T-helper 9 cell (primary cell): ENCODE measurements at places on chromosomes 1 and 21.

GRCh38 chr1:61358770-61359455 lies 276.6 kb downstream of the NFIA start:
- DNase-seq: no peak

GRCh38 chr1:208136459-208137182 lies 107.6 kb downstream of the PLXNA2 start:
- DNase-seq: no peak

DNA sequence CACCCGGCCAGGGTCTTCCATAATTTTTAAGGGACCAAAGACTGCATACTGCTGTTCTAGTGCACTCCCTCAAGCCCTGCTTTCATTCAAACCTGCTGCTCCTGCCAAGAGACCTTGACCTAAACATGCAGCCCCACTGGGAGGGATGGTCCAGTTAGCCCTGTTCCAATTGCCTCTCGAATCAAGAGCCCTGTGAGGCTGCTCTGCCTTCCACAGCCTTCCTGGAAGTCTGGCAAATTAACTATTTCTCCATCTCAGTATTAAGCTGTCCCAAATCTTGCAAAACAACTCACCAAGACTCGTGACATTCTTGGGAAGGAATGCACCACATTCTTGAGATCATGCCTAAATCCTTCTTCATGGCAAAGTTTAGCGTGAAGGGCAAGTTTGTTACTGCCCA lies 231.3 kb downstream of the C1orf94 start:
- no peak for DNase-seq

- DNase-seq: no peak
These were observed 3.2 kb downstream of the DMBX1 start for GRCh38 chr1:46492871-46493270.

DNA sequence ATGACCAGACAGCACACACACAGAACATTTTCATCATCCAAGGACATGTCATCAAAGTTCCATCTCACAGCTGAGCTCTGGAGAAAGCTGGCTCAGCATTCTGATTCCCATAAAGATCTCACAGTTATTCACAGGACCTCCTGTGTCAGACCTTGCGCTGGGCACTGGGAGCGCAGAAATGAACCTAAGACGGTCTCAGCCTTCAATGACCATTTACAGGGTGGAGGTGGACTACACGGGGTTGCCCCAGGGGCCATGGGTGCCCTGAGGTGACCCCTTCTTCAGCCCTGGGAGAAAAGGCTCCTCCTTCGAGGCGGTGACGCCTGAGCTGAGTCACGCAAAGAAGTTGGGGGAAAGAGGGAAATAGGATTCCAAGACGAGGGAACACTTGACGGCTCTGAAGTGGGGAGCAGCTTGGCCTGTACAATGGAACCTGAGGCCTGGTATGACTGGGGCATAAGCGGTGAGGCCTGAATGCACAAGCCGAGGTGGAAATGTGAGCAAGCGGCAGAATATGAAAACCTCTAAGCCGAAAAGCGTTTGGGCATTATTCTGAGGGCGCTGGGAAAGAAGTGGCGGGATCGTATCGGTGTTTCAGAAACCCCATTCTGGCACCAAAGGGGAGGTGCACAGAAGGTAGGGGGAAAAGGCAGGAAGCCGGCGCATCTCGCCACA lies 797 bp downstream of the CC2D1B start:
- DNase-seq: no peak

DNA sequence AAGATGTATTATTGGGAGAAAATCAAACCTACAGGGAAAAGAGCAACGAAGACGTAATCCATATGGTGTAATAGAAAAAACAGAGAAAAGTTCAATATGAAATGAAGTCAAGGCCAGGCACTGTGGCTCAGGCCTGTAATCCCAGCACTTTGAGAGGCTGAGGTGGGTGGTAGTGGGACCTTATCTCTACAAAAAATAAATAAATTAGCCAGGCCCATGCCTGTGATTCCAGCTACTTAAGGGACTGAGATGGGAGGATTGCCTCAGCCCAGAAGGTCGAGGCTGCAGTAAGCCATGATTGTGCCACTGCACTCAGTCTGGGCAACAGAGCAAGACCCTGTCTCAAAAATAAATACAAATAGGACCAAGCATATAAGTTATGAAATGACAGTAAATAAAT lies 11.4 kb downstream of the DESI2 start:
- no peak for DNase-seq

DNA sequence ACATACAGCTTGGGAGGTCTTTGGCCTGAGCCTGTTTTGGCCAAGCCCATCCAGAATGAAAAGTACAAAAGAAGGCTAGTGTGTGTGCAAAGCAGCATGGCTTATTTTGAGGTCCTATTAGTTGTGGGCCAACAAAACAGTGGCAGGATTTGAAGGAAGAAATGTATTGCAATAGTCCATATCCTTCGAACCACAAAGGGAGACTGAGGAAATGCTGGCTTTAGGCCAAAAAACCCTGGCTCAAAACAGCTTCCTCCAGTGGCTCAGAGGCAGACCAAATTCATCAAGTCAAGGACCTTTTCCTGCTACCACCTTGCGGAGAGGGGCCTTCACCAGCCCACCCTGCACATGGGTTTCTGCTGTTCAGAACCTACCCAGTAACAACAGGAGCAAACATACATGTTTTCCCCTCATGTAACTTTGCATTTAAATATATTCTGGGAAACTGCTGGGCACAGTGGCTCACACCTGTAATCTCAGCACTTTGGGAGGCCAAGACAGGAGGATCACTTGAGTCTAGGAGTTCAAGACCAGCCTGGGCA lies 43.3 kb downstream of the VPS26C start:
- DNase-seq: no peak

DNA sequence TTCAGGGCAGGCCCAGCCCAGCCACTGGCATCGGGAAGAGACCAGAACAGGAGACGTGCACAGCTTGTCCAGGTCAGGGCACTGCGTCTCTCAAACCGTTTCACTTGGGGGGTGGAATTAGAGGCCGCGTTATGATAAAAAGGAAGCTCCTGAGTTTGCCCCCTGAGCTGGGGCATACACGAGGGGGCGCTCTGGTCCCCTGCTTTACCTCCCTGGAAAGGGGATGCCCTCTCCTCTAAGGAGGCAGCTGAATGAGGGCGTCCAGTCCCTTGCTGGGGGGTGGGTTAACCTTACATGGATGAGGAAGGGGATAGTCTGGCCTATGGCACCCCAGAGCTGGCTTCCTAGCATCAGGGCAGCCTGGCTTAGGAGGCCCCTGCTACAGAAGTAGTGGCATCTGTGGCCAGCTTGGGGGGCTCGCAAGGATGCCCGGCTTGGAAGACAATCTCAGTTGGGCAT lies 2.3 kb downstream of the MYOG start:
- no peak for DNase-seq
